ENCODE measurements at places on chromosomes 1 and 21.

- DNase-seq: peak; percentile 2
These were observed 24.9 kb upstream of the NHLH2 start for GRCh38 chr1:115865704-115866380.

DNA sequence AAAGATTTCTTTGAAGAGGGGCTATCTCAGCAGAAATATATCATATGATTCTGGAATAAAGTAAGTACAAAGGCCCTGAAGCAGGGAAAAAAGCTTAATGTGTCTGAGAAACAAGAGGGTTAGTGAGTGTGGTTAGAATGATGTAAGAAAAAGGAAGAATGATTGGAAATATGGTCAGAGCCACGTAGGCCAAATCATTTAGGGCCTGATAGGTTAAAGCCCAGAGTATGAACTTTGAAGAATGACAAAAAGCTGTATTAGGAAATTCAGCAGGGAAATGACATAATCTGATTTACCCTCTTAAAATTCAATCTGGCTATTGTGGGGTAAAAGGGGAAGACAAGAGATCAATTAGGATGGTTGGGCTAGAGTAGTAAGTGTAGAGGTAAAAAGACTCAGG, 69.0 kb upstream of the MUTYH start:
- DNase-seq: no peak

- peak; percentile 100 for DNase-seq
These were observed 131.3 kb downstream of the TOMM20 start for GRCh38 chr1:234997201-234997895.

- peak; percentile 25 for DNase-seq
These were observed 8.3 kb downstream of the LIN28A start for GRCh38 chr1:26418865-26419349.

- DNase-seq: peak; percentile 32
These were observed at the start of gene CFAP74 for GRCh38 chr1:2003541-2004131. CFAP74 (minus strand) TSS chr1:2003786; CDS start chr1:1990956, 12,830 bp downstream.

DNA sequence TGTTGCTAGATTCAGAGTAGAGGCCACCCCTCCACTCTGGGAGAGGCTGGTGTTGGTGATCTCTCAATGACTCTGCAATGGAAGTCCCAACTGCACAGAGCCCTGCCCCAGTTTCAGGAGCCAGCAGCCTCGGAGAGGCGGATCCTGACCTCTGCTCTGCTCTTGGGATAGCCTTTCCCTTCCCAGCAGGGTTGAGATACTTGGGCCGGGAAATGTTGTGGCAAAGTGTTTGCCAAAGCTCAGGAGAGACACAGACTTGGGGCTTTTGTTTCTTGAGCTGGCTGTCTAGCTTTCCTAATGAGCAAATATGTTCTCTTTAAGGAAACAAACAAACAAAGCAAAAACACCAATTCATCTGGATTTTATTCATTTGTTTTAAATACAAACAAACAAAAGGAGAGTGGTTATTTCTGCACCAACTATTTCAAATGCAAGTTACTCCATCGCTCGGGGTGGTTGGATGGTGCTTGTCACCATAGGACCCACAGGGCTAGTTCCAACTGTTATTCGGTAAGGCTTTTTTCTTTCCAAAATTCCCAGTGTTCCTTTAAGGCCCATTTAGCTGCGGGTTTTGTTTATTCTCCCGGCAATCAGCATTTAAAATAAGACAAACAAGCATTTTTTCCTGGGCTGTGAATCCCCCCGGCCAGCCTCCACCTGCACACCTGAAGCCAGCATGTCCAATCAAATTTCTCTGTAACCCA, 193.9 kb upstream of the LMO4 start:
- DNase-seq: no peak

- DNase-seq: peak; percentile 6
These were observed 319.1 kb downstream of the GPATCH2 start for GRCh38 chr1:217311766-217312165.

- DNase-seq: no peak
These were observed 2.6 kb downstream of the BARHL2 start for GRCh38 chr1:90714521-90714951.
